Activated T-helper 1 cell treated with Interleukin-2 at 50 U/mL for 16 hours (primary cell): ENCODE measurements at places on chromosomes 12 and 14.
A peak's percentile ranks its signal among the peaks of the same experiment; 100 is the strongest.

DNA sequence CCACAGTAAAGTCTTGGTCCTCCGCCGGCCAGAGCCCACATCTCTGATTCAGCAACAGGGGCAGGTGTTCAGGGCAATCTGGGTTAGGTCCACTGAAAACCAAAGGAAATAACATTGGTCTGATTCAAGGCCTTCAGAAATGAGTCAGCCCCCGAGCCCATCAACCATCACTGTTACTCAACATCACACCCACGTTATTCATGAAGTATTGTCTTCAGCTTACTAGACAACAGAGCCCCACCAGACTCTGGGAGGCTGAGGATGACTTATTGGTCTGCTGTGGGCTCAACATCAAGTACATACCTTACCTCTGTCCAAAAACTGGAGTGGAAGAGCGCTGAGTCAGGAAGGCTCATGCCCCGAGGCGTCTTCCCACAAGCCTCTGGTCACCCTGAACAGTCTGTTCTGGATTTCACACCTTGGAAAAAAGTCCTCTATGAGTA lies 97.5 kb downstream of the ZFP36L1 start:
- no peak for DNase-seq

DNA sequence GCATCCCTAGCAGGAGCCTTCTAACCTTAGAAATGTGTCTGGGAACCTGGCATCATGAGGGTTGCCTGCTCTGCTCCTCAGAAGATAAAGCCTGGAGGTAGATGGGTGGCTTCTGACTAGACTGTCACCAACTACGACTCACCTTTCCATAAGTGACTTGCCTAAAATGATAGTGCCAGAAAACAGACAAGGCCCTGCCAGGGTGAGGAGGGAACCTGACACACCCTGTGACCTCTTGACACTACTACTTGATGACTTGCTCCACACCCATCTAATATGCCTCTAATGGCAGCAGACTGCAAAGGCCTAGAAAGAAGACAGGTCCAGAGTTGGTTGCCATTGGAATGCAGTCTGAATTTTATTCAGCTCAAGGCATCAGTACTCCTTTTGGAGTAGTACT lies 9.4 kb downstream of the RNF41 start:
- DNase-seq: no peak

GRCh38 chr14:58151133-58152013 lies 640 bp downstream of the ARMH4 start:
- DNase-seq: no peak

GRCh38 chr14:38309522-38310277 lies 53.8 kb upstream of the CLEC14A start:
- DNase-seq: no peak

DNA sequence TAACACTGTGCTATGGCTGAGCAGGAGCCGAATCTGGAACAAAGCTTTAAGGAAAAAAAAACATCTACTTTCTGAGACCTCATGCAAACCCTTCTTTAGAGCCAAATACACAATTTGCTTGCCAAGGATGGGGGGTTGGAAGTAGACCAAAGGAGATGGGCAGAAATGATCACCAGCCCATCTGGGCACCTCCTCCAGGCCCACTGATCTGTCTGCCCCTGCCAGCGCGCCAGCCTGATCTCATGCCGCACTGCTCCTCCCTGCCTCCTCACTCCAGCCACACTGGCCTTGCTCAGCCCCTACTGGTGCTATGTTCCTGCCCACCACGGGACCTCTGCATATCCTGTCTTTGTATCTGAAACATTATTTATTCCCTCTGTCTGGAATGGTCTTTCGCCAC lies 24.8 kb upstream of the RAB35 start:
- no peak for DNase-seq

GRCh38 chr14:22220427-22220826 lies 368.6 kb downstream of the DAD1 start:
- DNase-seq: no peak

- no peak for DNase-seq
These were observed 11.2 kb upstream of the PNMA1 start for GRCh38 chr14:73725116-73726024.

- no peak for DNase-seq
These were observed 178.6 kb downstream of the PLCZ1 start for GRCh38 chr12:18559242-18559641.

- DNase-seq: no peak
These were observed 16.3 kb downstream of the TSPAN8 start for GRCh38 chr12:71141378-71141926.

DNA sequence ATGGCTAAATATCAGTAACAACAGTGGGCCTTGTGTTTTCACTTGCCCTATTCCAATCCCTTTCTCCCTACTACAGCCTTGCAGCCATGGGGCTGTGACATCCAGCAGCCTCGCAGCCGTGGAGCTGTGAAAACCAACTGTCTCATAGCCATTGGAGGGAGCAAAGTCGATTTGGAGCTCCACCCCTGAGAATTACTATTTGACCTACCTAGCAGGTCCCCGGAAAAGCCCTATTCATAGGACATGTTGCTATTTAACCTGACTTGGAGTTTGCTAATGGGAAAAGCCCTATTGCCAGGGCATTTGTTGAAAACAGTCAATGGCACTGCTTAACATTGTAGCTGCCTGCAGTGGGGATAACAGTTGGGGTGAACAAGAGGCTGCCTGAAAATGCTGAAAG lies 33.3 kb downstream of the ERG28 start:
- DNase-seq: no peak

DNA sequence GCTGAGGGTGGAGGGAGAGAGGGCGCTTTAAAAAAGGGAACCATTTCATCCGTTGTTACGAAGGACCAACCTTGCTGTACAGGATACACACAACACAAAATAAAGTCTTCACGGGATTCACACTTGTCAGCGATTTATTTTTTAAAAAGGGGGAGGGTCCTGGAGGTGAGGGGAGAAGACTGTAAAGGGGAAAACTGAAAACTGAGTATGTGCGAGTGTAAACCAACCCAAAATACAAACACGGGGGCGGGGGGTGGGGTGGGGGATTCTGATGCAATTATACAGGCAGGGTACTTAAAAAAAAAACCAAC lies 499 bp upstream of the PRKAG1 start:
- no peak for DNase-seq

GRCh38 chr12:121095544-121096198 lies 37.0 kb upstream of the P2RX7 start:
- peak; percentile 67 for DNase-seq
